ENCODE measurements at places on chromosomes 2 and 18. TPM values are rescaled to one million over a fixed set of nuclear protein-coding genes. Genes with fewer than 3 reads are reported as not detected.
A peak's percentile ranks its signal among the peaks of the same experiment; 100 is the strongest.

- no peak for DNase-seq
Measured at GRCh38 chr2:223501641-223502040, 100.5 kb downstream of the SCG2 start.

DNA sequence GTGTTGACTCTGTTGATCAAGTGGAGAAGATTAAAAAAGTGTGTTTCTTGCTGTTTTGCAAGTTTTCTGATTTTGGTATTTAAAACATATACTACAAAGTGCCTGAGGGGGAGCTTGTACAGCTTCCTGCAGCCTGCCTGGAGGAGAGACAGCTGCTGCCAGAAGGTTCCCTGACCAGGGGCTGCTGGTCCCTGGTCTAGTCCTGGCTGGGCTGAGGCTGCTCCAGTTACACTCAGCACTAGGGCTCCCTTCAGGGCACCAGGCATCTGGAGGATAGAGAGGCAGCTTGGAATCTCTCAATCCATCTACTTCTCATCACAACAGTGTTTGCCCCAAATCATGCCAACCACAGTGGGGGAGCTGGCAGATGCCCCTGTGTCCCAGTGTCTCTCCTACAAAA, 4.8 kb downstream of the MC2R start:
- no peak for DNase-seq

DNA sequence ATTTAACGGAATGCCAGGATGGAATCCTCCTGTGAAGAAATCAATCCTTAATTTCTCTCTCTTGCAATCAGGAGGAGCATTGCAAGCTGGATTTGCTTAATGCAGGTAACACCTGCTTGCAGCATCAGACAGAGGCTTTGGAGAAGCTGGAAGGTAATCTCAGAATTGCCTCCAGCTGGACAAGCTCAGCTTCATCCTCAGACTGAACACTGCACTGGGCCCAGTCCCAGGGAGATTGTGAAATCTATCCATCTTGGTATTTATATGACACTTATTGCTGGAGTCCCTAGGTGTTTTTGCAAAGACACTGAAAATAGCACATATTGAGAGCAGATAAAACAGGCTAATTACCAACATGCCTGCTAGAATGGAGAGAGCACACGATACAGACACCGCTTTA, 179.4 kb upstream of the SESTD1 start:
- DNase-seq = no peak

DNA sequence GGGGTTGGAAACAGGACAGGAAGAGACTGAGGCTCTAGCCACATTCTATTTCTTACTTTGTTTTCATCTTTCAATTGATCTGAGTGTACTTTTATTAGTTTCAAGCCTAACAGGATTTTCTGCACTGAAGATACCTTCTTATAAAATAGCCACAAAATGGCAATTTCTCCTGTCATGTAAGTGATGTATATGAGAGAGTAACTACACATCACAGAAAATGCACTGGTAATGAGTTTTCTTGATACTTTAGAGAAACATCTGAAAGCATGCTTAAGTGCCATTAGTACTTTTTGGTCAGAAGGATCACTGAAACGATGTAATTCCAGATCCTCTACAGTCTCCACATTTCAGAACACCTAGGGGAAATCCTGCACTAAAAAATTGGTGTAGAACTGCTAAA, 104.8 kb downstream of the CABYR start:
- DNase-seq = no peak

- DNase-seq = no peak
Measured at GRCh38 chr2:45469314-45470099, 141.6 kb downstream of the SRBD1 start.

DNA sequence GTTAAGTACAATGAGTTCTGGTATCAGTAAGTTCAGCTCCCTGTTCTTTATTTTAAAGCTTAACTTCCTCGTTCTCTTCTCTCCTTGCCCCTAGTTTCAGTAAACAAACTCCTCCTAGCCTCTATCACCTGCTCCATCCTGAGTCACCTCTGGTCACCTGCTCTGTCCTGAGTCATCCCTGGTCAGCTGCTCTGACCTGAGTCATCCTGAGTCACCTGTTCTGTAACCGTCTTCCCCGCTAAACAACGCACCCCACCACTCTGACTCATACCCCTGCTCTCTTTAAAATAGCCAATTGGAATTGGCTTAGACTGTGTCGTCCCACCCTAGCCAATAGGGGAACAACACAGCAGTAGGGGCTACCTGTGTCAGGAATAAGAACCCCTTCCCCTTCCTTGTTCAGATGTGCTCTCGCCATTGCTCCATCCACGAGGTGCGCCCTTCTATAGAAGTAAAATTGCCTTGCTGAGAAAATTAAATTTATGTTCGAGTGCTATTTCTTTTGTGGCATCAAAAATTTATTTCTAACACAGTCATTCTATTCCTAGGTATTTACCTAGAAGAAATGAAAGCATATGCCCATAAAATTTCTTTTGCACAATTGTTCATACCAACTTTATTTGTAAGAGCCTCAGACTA, 24.9 kb upstream of the RMND5A start:
- no peak for DNase-seq

DNA sequence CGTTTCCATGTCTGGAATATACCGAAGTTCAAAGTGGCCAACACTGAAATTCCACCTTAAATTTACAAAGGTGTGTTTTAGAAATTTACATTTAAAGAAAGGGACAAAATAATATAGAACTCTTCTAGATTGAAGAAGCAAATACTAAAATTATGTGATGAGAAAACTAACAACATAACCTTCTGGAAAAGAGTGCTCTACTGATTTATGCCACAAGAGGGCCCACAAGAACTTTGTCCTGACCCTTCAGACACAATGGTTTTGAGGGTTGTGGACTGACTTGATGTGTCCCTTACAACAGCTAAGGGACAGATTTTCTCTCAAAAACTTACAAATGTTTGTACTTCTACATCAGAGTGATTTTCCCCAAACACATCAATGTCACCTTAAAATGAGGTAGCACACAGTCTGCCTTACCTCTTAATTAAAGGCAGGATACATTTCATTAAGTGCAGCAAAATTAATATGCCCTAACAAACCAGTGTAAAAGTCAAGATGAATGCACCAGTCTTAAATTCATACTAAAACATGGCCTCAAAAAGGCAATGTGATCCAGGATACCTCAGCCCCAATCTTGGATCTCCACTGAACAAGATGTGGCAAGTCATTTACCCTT, 36.2 kb downstream of the EIF2AK3 start:
- DNase-seq = peak; percentile 64

GRCh38 chr2:181675254-181675653, 5.1 kb downstream of the NEUROD1 start:
- DNase-seq = no peak

DNA sequence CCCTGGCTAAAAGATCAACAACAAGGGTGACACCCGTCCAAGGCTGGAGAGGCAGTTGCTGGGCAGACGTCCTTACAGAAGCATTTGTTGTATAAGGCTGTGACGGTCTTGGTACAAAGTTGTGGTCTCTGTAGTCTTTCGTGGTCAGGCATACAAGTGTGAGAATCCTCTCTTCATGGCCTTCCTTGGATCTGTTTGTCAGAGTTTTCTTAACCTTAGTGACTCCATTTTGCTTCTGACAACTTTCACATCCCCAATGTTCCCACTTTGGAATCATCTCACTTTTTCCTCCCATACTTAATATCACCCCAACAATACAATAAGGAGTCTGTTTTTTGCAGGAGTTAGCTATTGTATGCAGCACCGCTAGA, 72.7 kb upstream of the ZCCHC2 start:
- no peak for DNase-seq

DNA sequence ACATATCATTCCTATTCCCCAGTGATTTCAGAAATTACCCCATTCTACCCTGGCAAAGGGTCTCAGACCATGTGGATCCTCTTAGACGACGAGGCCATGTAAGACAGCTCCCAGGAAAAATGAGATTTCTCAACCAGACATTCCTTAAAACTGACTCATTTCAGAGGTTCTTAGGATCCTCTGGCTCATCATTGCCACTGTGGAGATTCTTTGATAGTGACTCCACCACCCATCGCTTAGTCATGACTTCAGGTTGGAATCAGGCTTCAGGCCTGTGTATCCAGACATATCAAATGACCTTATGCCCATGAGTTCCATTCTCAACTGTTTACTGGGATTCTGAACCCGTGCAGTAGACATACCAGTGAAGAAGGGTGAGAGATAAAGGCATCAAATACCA, 245.6 kb upstream of the TCF4 start:
- no peak for DNase-seq

- no peak for DNase-seq
Measured at GRCh38 chr2:120990451-120990871, 254.8 kb downstream of the GLI2 start.

DNA sequence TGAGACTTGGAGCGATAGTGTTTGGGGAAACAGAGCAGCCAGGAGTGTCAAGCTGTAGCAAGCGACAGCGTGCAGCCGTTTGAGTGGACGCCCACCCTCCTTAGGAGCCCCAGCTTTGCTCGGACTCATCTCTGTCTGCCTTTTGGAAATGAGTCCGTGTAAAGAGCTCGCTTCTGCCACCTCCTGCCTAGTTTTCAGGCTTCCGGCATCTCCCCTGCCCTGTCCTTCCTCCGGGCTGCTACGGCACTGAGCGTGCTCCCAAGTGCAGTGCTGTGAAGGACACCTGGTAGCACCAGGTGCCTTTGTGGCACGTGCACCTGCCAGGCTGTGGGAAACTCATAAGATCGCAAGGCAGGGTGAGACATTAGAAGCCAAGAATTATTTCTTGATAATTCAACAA, 117.1 kb downstream of the RNF144A start:
- DNase-seq = no peak

GRCh38 chr2:156031121-156031520, 301.4 kb downstream of the NR4A2 start:
- DNase-seq = no peak

- DNase-seq = no peak
Measured at GRCh38 chr2:155273323-155273722, 574.8 kb downstream of the KCNJ3 start.

DNA sequence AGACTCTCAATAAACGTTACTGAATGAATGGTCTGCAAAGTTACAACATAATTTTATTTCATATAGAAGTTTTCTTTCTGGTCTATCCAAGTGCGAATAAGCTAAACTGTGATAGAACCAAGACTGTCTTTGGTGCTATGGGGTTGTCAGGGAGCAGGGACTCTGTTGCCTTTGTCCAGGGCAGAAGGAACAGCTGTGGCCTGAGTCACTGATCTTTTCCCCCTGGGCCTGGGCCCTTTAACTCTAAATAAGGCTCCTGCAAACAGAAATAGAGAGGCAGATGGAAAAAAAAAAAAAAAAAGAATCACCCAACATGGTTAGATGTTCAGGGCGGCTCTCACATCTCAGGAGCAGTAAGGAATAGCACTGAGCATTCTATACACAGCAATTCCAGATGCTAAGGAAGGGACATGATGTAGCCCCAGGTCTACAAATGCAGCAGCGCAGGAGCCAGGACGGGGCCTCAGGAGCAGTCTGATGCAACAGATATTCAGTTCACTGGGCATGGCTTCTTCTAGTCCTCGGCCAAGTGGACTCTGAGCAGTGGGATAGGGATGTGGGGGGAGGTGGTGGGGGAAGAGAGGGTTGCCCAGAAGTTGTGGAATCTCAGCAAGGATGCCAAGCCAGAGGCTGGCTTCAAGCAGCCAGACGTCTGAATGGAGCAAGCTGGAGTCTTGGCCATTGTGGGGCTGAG, 247.1 kb upstream of the SIX2 start:
- DNase-seq = no peak

GRCh38 chr2:199631129-199631528, 173.4 kb upstream of the SATB2 start:
- no peak for DNase-seq

DNA sequence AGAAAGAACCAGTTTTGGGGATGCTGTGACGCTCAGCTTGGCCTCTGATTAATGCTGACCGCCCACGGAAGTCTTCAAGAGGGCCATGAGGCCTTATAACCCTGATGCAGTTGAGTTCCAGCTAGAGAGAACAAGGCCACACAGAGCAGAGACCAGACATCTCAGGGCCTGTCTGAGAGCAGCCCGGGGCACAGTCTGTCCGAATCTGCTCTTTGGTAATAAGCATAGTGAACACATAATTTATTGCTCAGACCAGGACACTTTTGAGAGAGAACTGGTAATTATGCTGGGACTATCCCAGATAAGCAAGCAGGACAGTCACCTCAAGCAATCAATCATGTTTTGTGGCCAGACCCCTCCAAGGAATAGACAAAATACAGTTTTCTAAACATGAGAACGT, 68.5 kb downstream of the STPG4 start:
- no peak for DNase-seq

DNA sequence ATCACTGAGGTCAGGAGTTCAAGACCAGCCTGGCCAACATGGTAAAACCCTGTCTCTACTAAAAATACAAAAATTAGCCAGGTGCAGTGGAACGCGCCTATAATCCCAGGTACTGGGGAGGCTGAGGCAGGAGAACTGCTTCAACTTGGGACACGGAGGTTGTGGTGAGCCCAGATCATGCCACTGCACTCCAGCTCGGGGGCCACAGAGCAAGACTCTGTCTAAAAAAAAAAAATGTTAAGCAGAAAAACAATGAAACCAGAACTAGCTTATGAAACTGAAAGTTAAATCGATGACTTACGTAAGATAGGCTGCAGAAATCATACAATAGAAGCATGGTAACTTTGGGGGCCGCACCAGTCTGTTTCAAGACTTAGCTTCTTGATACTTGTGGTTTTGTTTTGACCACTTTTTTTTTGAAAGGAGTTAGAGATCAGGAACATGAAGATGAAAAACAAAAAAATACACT, 6.2 kb upstream of the GPR155 start:
- no peak for DNase-seq

- DNase-seq = no peak
Measured at GRCh38 chr18:7464245-7464966, 102.7 kb upstream of the PTPRM start.

DNA sequence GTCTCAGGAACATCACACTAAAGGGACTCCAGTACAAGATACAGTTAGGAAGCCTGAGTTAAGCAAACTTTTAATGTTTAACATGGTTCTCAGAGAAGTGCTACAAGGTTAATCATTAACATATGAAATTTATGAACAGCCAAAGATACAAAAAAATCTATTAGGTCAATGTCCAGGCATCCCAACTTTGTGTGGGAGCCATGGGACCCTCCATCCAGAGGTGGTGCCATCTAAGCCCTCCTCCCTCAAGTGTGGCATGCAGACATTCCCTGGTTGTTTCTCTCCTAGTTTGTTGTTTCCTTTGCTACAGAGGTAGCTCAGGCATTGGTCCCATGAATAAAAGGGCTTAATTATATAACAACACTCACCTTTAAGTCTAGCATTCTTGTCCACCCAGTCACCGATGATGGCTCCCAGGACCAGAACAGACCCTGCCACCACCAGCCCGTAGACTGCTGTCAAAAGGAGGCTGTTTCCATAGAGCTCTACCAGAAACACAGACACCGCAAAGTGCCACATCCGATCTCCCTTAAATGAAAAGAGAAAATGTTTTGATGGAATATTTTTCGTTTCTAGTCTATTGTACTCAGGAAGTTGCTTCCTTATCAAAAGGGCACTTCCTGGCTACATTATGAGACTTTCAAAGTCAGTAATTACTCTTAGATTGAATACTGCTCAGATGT, 5.7 kb downstream of the SLC40A1 start:
- no peak for DNase-seq

GRCh38 chr2:99821572-99821971, 320.8 kb downstream of the AFF3 start:
- DNase-seq = no peak

Gene LRP2
- 22.0 TPM for total RNA-seq

Gene ZNF385B
- 10.5 TPM for total RNA-seq

Gene TTR
- total RNA-seq = 6.1 TPM

Gene NCOA1
- total RNA-seq = 111 TPM

Gene NEU4
- total RNA-seq = 0.82 TPM

Gene DIPK1C
- 4.9 TPM for total RNA-seq

Gene ZNF521
- 130 TPM for total RNA-seq
